ENCODE measurements at places on chromosomes 16 and 17.

GRCh38 chr17:55561973-55562495 lies 50.8 kb upstream of the SMIM36 start:
- DNase-seq: no peak

- no peak for DNase-seq
Observed at GRCh38 chr17:41813699-41814124, 908 bp downstream of the FKBP10 start.

GRCh38 chr17:2081564-2081963 lies 26.7 kb downstream of the HIC1 start:
- peak; percentile 75 for DNase-seq

DNA sequence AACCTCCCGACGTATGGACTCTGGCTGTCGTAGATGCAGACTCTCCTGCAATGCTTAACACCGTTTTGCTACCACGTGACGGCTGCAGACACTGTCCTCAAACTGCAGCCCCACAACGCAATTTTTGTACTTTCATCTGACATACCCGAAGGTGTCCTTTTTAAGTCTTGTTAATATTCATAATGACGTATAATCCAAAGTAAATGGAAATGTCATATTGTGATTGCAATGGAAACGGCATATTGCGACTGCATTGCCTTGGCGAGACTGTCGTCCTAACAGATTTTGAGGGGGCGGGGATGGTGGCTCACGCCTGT lies 79.3 kb upstream of the TBC1D3K start:
- DNase-seq: no peak

DNA sequence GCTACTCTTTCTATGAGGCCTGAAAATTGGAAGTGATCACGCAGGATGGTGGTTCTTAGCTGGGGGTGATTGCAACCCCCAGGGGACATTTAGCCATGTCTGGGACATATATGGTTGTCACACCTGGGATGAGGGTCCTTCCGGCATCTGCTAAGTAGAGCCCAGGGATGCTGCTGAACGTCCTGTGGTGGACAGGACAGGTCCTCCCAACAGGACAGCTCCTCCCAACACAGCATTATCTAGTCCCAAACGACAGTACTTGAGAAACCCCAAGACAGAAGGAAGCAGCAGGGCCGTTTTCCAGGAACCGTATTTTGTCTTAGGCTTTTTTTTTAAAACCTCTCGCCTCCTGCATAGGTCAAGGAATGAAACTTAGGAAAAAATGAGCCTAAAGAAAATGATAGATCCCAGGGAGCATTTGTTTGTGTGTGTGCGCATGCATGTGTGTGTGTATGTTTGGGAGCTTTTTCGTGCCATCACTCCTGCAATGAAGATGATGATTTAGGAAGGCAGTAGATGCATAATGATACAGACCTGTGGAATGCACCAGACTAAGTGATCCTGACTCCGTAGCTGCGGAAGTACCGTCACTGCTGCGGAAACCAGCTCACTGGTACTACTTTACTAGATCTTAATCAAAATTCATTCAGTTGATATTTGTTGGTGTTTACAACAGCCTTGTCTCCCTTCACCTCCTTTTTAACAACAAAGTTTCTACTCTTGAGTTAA lies 118.2 kb downstream of the SNX29 start:
- DNase-seq: peak; percentile 26

DNA sequence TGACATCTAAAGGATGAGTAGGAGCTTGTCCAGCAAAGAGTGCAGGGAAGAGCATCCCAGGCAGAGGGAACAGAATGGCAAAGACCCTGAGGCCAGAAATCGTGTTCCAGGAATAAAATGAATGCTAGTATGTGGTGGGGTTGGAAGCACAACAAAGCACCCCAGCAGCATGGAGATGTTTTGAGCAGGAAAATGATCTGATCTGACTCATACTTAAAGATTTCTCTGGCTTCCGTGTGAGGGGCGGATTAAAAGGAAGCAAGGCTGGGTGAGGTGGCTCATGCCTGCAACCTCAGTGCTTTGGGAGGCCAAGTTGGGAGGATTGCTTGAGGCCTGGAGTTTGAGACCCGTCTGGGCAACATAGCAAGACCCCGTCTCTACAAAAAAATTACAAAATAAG lies 2.3 kb downstream of the SLC5A11 start:
- DNase-seq: peak; percentile 79

- no peak for DNase-seq
Observed at GRCh38 chr17:80604670-80605010, 60.0 kb downstream of the RPTOR start.

GRCh38 chr16:66600477-66600876 lies 4.0 kb upstream of the CMTM3 start:
- no peak for DNase-seq

DNA sequence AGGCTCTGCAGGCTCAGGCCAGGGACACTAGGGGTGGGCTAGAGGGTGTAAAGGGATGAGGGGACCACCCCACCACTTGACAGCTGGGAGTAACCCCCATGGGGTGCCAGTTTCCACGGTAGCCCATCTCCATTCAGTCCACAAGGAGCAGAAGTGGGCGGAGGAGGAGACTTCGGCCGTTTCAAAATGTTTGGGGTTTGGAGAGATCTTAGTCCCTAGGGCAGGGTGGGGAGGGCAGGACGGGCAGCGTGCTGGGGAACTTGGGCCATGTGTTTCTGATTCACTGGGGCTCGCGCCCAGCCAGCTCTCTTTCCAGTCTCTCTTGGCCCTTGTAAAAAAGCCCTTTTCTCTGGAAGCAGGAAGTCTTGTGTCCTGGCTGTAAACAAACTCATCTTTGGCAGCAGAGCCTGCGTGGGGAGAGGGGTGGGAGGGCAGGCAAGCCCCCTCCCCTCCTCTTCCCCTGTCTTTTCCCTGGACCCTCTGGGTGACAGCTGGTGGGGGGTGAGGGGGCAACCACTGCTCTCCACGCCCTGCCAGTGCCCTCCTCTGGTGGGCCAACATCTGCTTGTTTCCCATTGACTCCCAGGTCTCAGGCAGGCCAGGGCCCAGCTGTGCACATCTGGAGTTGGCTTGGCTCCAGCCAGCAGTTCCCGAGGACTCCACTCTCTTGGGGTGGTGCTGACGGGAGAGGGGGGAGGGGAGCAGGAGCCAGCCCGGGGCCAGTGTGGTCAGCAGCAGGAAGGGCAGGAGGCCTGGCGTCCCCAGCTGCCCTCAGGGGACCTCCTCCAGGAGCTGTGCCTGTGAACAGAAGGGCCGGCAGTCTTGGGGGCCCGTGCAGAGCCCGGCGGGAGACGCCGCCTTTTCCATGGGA lies 8.1 kb downstream of the CYGB start:
- DNase-seq: peak; percentile 72

GRCh38 chr16:4947722-4948503 lies 10.2 kb upstream of the SEC14L5 start:
- DNase-seq: no peak

DNA sequence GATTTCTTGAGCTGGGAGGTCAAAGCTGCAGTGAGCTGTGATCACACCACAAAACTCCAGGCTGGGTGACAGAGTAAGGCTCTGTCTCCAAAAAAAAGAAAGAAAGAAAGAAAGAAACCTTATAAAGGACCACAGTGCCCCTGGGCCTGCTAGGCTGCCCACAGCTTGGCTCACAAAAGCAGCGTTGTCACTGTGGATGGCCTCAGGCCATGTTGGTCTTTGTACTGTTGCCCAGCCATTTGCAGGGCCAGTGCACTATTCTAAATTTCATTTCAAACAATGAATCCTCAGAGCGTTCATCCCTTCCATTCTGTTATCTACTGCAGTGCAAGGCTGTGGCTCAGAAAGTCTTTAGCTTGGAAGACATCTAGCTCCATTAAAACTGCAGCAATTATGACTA lies 208.4 kb downstream of the SLC39A11 start:
- no peak for DNase-seq

GRCh38 chr16:70715860-70716357 lies 30.1 kb upstream of the MTSS2 start:
- DNase-seq: peak; percentile 80

Measured in fibroblast of skin of right biceps (primary cell).